ENCODE measurements at places on chromosomes 3 and 15.

GRCh38 chr15:91368611-91369010, 268.6 kb downstream of the SV2B start:
- DNase-seq, result no peak

- no peak for DNase-seq
Measured at GRCh38 chr15:38531509-38531908, 33.1 kb downstream of the RASGRP1 start.

GRCh38 chr3:159045279-159045885, 243.5 kb downstream of the MFSD1 start:
- no peak for DNase-seq

DNA sequence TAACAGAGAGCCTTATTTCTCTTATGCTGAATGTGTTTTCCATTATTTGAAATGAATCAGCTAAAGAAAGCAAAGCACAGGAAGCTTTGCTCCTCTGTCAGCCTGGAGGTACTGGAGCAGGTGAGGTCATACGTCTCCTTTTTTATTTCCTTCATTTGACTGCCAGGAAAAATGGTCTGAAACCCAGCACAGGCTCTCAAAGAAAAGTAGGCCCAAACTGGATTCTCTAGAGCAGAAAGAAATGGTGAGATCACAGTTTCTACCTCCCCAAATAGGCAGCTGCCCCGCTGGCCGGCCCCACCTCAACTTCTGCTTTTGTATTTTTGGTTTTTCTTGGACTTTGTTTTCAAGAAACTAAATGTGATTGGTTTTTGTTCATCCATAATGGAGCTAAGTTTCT, 95.1 kb downstream of the RPL39L start:
- DNase-seq, result no peak

GRCh38 chr3:157261000-157261399, 101.1 kb upstream of the CCNL1 start:
- no peak for DNase-seq

- DNase-seq, result no peak
Measured at GRCh38 chr15:55708720-55709119, 34.2 kb downstream of the PRTG start.

DNA sequence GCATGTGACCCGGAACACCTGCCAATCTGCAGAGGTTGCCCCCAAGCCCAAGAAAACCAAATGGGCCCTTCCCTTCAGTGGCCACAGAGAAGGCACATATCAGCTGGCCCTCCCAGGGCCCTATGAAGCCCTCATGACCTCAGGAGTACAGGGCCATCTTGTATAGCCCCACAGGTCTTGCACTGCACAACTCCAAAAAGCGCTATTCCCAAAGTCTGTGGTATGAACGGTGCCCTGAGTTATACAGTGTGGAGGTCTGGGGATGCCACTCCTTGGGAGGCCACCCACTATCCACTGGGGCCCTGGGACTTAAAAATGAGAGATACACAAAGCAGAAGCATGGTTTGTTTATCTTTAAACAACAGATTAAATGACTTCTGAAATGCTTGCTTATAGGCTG, 61.5 kb downstream of the CAPN7 start:
- no peak for DNase-seq

DNA sequence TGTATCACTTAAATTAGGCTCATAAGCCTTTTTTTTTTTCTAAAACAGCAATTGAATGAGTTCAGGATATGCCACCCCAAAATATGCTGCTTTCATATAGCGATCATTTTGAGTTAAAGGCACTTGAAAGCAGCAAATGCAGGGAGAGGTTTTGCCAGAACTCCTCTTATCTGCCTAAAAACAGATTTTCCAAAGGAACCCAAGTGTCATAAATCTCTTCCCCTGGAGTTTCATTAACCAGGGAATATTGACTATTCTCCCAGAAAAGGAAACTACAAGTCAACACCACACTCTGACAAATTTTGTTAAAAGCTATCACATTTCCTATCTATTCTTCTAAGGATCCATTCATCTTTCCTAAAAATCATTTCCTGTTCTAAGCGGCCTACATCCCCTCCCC, 11.3 kb downstream of the DNAAF4 start:
- DNase-seq, result no peak

DNA sequence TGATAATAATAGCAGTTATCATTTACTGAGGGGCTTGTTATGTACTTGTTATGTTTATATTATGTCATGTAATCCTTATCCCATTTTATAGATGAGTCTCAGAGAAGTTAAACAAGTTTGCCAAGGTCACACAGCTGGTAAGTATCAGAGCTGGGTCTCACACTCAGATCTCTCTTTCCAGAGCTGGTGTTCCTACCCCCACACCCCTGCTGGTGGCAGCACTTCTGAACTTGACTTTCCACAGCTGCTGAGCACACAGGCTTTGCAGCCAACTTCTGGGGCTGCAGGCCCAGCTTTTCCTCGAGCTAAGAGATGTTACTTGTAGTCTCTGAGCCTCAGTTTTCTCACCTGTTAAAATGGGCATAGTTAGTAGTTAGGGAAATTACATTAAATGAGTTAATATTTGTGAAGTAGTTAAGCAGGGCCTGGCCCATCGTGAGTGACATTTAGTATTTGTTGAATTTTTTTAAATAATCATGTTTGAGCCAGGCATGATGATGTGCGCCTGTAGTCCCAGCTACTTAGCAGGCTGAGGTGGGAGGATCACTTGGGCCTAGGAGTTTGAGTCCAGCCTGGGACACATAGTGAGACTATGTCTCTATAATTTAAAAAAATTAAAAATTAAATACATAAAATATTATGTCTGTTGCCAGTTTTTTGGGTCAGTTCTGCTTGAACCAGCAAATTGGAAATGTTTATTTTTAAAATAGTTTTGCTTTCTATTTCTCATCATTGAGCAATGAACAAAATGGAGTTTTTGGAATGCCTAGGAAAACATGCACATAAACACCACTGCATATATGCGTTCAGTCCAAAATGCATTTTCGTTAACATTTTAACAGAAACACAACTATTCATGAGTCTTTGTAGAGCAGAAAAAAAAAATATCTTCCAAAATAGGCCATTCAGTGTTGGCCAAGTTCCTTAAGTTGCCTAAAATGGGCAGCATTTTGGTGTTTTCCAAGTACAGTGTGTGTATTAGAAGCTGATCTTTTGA, 87.3 kb downstream of the SMAD6 start:
- no peak for DNase-seq

- no peak for DNase-seq
Measured at GRCh38 chr3:156460206-156460611, 94.7 kb downstream of the SSR3 start.
